ENCODE measurements at places on chromosomes 3 and 15.

DNA sequence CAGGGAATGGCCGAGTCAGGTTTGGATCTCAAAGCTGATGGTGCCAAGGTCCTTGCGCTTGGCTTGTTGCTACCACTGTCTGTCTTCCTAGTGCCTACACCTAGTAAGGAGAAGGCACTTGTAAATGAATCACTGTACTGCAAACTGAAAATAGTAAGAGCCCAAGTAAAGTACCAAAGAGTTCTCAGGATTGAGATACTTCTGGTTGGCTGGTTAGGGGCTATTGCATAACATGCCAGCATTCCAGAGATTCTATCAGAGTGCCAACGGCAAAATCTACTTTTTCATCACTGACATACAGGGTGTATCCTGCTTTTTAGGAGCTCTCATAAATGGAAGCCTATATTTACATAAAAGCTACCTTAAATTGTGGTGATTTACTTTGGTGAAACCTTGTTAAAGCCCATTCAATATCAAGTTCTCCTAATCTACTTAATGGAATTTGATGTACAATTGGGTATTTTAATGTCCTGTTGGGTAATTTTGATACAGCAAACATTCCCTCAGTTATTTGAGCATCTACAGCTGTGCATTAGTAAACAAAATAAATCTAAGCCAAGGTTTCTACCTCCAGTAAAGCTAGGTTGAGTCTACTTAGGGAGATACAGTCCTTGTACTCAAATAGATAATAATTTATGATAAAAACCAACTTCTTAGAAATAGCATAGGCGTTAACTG is 30.7 kb upstream of the CHD2 start:
- DNase-seq, result no peak

DNA sequence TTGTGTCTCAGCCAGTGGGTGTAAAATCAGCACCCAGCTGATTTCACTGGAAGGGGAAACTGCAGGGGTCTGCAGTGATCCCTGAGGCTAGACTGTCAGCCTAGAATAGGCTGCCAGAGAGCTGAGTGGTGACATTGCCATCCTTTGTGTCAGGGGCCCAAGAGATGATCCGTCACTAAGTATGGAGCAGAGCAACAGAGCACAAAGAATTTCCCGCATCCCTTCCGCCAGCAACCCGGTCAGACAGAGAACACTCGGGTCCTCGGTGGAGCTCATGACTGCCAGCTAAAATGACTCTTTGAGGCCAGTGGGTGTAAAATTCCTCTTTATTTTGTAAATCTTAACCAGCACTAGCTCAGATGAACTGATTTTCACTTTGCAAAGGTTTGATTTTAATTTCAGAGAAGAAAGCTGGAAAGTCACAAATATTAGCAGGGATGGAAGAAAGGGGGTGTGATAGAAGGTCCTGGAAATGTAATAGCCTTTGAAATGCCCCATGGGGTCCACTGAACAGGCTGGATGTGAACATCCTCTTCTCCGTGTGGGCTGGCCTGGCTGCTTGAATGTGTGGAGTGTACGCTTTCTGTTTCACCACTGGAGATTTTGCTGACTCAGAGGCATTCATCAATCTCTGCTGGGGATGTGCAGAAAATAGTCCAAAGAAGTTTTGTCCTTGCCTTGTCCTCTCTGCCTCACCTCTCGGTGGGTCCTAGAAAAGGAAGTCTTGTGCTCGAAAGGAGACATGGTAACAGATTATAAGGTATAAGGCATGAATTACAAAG is 138.8 kb downstream of the SV2B start:
- no peak for DNase-seq

GRCh38 chr3:55524565-55525244 is 37.6 kb upstream of the WNT5A start:
- no peak for DNase-seq

GRCh38 chr3:127655641-127656040 is 17.1 kb upstream of the ABTB1 start:
- DNase-seq, result no peak

GRCh38 chr3:33174095-33174494 is 44.5 kb downstream of the SUSD5 start:
- no peak for DNase-seq

GRCh38 chr15:52480990-52481389 is 47.7 kb downstream of the MYO5A start:
- no peak for DNase-seq

GRCh38 chr3:175279457-175279856 is 420.3 kb downstream of the NAALADL2 start:
- no peak for DNase-seq

All from lower lobe of right lung (tissue), 2 donors.